ENCODE measurements at places on chromosomes 6 and 20.

DNA sequence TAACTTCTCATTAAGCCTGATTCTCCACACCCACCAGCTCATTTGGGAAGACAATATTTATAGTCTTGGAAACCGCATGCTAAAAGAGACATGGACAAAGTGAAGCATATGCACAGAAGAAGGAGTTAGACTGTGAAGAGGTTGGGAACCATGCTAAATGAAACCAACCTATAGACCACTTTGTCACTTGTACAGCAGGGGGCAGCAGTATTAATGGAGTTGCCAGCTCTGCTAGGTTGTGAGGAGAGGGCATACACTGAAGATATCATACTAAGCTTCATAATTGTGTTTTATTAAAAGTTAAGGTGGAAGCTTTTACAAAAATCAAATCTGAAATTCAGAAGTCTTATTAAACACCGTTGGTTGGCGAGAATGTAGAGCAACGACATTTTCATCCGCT lies 38.3 kb upstream of the HMGCLL1 start:
- no peak for DNase-seq

DNA sequence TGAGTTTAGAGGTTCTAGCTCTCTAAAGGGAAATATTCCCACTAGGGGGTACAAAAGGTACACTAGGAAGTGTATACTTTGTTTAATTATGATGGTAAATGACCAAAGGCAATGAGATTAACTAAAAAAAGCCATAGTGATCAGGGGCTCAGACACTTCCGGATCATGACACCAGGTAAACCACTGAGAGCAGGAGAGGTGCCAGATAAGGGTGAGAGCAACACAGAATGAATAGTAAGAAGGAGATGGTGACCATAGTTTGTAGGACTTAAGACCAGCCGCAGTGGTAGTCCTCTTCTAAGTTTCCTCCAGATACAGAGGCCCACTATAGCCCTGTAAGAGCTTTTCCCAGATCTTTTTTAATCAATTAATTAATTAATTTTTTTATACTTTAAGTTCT lies 40.8 kb downstream of the OR2J2 start:
- no peak for DNase-seq

- no peak for DNase-seq
These were observed 9.4 kb upstream of the KHDC1L start for GRCh38 chr6:73234733-73235132.

DNA sequence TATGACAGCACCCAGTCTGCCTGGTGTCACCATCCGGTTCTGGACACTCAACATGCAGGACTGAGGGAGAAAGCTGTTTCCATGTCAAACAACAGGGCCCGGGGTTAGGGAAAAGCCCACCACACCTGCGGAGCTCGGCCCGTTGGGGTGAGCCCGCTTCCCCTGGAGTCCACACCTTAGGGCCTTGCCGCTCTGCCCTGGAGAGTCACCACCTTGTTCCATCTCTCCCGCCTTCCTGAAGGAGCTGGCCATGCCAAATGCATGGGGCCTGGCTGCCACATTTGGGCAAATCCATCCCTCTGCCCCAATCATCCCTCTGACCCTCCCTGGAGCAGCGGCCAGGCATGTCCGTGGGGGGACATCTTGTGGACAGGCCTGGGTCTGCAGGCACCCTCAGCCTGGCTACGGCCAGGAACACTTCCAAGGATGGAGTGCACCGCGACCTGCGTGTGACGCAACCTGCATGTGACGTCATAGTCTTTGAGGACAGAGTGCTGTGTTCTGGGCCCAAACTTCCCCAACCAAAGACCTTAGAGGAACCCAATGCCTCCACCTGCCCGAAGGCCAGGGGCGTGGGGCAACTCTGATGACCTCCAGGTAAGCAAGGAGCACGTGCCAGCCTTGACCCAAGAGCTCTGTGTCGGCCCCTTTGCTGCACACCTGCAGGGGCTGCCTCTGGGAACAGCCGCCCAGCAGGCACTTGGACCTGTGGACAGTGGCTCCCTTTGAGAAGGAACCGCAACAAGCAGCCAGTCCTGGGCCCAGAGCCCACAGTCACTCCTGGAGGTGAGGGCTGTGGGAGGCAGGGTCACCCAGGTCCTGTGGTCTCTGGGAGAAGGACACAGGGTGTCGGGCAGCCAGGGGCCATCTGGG lies 1.7 kb downstream of the CABLES2 start:
- no peak for DNase-seq

- no peak for DNase-seq
These were observed 93.2 kb upstream of the ZNF184 start for GRCh38 chr6:27565839-27566779.

- no peak for DNase-seq
These were observed 276.0 kb downstream of the GJA1 start for GRCh38 chr6:121711472-121711871.

DNA sequence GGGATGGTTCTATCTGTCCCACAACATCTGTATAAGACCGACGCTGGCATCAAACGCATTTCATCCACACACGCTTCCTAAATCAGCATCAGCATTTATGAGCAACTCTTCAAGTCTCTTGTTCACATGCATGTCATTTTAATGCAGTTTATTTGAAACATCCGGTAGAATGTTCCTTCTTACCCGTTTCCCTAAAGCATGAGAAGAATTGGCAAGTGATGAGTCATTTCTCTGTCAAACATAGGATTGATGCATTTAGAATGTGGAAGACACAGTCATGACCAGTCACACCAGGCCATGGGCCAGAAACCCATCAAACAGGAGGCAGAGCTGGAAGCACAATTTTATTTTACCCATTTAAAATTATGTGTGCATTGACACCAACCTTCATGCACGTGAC lies 122.8 kb downstream of the UST start:
- DNase-seq = no peak

Measured in CD4-positive, alpha-beta T cell treated with Interleukin-6 at 100 ng/mL for 8 hours (primary cell).